Naive thymus-derived CD8-positive, alpha-beta T cell (primary cell): ENCODE measurements at places on chromosomes 11 and 22. TPM values are rescaled to one million over a fixed set of nuclear protein-coding genes. Genes with fewer than 3 reads are reported as not detected.

- DNase-seq: no peak
Observed at GRCh38 chr22:23388517-23388890, 191.6 kb downstream of the IGLL1 start.

DNA sequence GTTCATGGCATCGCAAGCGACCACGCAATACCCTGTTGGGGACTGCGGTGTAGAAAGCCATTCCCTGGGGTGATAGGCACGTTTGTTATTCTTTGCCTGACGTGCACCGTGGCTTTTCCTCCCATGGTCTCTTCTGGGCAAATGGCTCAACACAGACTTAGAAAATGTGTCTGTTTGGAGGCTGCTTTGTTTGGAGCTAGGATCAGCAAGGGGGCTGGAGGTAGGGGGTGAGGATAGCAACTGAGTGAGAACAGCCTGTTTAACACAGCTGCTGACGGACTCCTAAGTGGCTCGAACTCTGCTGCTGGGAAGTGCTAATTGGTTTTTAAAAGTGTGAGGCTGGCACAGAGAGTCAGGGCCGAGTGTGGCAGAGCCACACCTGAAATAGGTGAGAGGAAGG is 16.1 kb upstream of the CHRM4 start:
- DNase-seq: no peak

DNA sequence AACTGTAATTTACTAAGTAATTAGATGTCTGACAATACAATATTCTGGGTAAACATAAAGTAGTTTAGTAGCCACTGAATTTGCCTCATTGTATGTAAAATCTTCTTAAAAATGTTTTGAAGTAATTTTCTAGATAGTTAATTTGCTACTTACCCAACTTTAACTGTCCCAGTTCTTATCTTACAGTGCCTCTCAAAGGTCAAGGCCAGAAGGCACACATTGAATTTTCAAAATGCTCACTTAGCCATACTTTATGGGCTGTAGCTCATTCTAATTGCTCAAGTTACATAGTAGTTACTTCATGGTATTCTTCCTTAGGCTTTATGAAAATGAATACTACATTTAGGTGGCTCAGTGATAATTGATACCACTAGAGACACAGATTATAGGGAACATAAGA is 666.6 kb downstream of the CNTN5 start:
- no peak for DNase-seq

DNA sequence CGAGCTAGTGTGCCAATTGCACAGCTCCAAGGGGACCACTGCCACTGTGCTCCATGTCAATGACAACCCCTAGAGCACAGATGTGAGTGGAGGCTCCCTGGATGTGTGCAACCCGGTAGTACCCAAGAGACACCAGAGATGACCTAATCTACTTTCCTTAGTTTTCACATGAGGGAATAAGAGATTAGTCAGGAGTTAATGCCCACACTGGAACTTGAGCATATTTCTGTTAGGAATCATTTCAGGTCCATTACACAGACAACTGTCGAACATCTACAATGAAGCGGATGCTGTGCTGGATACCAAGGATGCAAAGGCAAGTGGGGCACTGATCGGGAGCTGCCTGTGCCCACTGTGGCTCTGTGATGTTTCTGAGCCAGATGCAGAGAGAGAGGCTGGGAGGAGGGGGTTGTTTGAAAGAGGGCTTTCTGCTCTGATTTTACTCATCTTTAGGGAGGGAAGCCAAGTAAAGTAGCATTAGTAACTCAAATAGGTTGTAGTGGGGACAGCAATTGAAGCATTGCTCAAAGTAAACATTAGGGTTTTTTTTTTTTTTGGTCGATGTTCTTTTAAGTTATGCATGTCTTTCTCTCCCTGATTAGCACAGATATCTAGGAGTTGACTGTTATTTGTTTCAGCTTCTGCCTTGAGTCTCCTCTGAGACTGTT is 82.5 kb upstream of the SORL1-AS1 start:
- no peak for DNase-seq

OR9I1 gene
- not detected for total RNA-seq

MPZL3 gene
- total RNA-seq: 11.2 TPM

APOC3 gene
- total RNA-seq: not detected

C1QTNF4 gene
- 0.91 TPM for total RNA-seq
